IPS-NIHi11 (cell line): ENCODE measurements at places on chromosomes 12 and 14.

GRCh38 chr14:74582910-74583581 is 29.0 kb downstream of the LTBP2 start:
- DNase-seq: no peak

- DNase-seq: no peak
Measured at GRCh38 chr12:122012184-122012583, 9.5 kb upstream of the BCL7A start.

- DNase-seq: no peak
Measured at GRCh38 chr12:93135286-93136239, 206.5 kb upstream of the EEA1 start.

DNA sequence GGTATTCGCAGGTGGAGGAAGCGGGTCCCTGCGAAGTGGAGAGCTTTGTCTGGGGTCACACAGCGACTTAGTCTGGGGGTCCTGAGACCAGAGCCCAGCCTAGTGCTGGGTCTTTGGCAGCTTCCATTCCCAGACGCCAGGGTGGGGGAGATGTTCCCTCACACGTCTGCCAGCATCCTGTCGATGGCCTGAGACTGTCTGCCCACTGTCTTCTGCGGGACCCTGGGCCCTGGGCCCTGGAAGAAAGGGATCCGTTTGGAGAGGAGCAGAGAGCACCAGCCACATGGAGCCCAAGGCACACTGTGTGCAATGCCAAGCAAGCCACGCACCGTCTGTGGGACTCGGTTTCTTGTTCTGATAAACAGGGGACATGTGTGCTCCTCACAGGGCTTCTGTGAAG is 197.2 kb downstream of the KIF26A start:
- DNase-seq: no peak

GRCh38 chr12:89680409-89680808 is 28.2 kb downstream of the ATP2B1 start:
- DNase-seq: no peak

DNA sequence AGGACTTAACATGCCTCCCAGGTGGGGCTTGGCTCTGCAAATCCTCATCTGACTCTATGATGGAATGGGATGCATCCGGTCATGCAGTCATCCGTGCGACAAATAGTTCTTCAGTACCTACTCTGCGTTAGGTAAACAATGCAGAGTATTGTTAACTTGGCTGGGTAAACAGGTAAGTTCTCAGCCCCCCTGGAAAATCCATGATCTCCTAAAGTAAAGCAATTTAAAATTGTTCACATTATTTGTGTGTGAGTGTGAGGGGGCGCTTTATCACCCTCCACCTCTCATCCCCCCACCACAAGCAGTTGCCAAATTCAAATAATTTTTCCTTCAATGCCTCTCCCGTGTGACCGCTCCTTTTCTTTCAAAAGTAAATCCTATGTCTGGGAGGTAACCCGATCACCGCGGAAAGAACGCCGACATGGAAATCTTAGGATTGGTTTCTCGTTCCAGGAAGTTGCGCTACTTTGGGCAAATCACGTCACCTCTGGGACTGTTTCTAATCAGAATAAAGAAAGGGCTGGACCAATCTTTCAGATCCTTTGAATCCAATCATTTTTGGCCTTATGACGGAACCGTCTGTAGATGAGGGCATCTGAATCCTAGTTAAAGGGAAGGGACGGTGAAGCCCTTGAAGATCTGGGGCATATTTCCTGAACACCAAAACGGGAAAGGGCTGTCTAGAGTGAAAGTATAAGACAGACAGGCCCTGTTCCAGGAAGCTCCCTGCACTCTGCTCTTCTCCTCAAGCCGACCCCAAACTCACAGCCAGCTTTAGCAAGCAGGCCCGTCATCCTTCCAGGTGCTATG is 44.0 kb upstream of the SINHCAF start:
- DNase-seq: no peak

- peak; percentile 48 for DNase-seq
Measured at GRCh38 chr12:118980407-118981014, 830 bp upstream of the SRRM4 start.

- no peak for DNase-seq
Measured at GRCh38 chr14:37720131-37720530, 124.7 kb downstream of the TTC6 start.

- DNase-seq: peak; percentile 65
Measured at GRCh38 chr12:52221912-52222457, 11.1 kb upstream of the KRT7 start.

DNA sequence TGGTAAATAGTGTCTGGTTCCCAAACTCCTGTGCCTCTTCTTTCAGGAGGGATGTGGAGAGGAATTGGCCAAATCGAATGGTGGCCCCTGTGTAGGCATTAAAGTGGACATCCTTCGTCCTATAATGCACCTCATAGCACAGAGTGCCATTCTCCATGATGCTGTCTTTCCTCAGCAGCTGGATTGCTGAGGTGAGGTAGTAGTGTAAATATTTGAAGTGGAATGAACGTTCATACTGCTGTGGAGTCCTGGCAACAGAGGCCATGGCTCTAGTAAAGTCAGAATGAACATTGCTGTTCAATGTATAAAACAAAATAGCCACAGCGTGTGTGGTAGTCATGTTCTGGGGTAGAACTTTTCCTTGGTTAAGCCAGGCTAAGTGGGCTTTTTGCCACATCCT is 2.7 kb downstream of the ART4 start:
- DNase-seq: no peak

- DNase-seq: no peak
Measured at GRCh38 chr12:34163443-34163842, 141.1 kb downstream of the ALG10 start.

- no peak for DNase-seq
Measured at GRCh38 chr14:44170556-44170955, 336.5 kb downstream of the FSCB start.

DNA sequence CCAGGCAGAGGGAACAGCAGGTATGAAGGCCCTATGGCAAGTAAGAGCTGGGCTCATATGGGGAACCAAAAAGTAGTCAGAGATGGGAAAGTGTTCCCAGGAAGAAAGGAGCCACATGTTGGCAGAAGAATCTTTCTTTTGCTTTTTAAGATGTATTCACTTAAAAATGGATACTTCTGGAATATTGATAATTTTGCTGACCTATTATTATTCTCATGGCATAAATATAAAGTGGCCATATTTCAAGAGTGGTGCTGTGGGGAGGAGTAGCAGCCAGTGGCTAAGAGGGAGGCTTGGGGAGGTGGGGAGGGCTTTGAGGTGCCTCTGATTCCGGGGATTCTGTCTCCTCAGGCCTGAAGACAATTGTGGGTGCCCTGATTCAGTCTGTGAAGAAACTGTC is 108.2 kb downstream of the SCN8A start:
- no peak for DNase-seq

GRCh38 chr12:19841451-19841850 is 402.2 kb downstream of the AEBP2 start:
- DNase-seq: no peak

GRCh38 chr12:22272335-22273151 is 62.0 kb downstream of the ST8SIA1 start:
- no peak for DNase-seq

DNA sequence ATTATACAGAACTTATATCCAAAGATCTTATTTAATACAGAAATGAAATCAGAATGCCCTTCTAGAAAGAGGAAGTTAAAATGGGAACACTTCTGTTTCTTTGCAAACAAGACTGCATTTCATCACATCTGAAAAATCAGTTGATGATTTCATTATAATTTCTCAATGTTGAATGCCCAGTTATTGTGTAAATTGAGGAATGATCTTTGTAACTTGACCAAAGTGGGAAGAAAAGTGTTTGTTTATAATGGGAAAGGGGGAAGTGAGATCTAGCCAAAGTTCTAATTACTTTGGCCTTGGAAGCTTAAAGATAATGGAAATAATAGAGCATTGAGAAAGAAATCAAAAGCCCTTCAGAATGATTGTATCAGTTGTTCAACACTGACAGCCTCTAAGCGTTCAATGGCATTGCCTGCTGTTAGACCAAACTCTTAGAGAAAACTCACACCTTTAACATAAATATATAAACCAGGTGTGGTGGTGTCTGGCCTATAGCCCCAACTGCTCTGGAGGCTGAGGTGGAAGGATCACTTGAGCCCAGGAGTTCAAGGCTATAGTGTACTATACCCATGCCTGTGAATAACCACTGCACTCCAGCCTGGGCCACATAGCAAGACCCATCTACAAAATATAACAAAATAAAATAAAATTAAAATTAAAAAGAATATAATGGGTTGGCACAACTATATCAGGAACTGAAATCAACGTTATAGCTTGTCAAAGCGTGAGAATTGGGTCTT is 9.9 kb upstream of the LYZ start:
- DNase-seq: no peak

DNA sequence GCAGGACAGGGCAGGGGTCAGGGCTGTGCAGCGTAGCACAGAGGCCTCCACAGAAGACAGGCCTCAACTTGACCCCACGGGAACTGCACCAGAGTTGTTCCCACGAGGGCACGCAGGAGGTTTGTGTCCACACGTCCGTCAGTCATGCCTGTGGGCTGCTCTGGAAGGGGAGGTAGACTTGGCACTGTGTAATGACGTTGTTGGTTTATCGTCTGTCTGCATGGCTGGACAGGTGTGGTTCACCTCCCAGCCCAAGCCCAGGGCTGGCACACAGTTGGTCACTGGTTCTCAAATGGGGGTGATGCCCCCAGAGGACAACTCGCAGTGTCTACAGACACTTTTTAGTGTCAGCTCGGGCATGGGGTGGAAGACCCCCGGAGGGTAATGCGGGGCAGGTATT is 45.8 kb downstream of the CCNK start:
- no peak for DNase-seq

DNA sequence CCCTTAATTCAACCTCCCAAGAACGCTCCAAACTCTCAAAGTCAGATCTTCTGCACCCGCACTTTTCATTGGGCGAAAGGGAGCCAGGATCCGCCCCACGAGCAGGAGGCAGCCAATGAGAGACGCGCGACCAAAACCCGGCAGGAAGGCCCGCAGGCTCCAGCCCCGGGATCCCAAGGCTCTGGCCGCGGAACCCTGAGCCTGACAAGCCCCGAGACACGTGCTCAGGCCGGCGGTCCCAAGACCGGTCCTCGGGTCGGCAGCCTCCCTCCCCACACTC is 438 bp downstream of the DDX54 start:
- DNase-seq: peak; percentile 90

DNA sequence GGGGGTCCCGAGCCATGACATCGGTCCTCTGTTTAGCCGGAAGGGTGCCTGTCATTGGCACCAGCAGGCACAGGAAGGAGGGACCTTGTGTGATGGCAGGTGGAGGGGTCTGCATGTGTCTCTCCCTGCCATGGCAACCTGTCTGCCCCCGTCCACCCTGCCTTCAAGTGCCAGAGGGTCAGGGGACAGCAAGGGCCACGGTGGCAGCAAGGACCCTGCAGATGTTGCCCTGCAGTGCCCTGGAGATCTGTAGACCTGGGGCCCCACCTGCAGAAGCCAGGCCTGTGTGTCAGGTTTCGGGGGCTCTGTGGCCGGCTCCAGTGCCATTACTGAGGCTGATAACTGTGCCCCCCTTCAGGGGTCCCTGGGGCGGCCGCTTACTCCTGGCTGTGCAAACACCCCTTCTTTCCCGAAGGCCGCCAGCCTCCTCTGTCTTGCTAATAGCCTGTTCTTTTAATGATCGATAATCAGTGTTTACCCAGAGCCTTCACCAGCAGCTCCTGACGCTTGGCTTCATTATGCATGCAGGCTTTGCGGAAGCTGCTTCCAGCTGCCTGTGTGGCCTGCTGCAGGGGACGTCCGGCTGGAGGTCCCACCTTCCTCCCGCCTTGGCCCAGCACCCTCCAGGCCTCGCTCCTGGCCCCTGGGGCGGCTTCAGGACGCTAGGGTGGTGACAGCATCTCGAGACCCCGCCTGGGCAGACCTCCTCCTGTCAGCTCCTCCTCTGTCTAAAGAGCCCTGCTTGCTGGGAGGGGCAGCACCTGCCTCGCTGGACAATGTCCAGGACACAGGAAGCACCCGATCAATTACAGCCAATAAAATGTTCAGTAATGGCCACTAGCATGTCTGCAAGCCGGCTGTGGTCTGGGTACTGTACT is 153.0 kb downstream of the KIF26A start:
- DNase-seq: peak; percentile 74
